Globus pallidus (tissue), 1 donor: ENCODE measurements at places on chromosomes 3 and 15.

GRCh38 chr3:15831927-15832326 is 34.1 kb upstream of the ANKRD28 start:
- no peak for DNase-seq

DNA sequence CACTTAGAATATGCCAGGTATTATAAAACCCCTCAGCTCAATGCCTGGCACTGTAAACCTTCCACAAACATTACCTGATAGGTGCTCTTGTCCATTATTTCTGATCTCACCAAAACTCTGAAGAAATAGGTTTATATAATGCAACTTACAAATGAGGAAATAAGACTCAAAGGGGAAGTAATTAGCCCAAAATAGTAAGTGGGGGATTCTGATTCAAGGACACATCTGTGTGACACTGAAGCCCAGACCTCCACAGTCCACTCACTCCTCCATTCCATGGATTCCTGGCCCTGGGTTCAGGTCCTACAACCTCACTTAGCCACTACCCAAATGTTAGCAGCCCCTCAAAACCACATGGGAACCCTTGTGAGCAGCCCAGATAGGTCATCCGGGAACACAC is 49.9 kb downstream of the TRANK1 start:
- DNase-seq, result no peak

DNA sequence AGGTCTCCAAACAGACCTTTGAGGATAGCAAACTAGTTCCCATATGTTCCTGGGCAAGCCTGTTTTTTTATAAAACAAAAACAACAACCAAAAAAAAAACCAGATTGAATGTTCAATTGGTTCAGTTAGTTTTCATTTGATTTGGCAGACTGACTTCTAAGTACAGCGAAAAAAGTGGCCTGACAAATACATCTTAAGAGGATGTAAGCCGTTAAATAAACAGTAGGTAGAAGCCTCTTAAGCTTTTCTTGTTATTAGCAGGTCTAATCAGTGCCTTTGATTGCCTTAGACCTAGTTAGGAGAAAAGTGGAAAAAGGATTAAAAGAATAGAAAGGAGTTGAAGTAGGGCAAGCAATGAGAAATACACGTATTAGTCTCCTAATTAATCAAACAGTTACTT is 13.2 kb downstream of the TSC22D2 start:
- DNase-seq, result no peak

DNA sequence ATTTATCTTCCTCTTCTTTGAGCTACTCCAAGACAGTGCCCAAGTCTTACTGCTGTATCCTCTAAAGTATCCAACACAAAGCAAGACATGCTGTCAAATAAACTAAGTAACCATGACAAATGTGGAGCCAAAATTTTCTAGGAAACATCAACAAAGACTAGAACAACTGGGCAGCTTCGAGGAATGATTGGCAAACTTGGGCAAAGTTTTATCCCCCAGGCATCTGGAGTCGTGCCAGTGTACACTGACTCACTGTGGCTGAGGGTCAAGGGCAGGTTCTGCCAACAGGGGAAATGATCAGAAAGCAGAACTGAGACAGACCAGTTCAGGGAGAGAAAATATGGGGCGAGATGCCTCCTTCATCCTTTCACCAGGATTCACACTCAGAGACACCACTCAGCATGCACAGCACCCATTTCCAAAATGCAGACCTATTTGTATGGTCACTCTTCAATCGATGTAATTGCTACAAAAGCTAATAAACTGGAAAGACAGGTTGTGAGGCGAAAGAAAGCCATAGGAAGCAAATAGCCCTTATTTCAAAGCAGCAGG is 65.8 kb downstream of the MB21D2 start:
- DNase-seq, result peak; percentile 40

DNA sequence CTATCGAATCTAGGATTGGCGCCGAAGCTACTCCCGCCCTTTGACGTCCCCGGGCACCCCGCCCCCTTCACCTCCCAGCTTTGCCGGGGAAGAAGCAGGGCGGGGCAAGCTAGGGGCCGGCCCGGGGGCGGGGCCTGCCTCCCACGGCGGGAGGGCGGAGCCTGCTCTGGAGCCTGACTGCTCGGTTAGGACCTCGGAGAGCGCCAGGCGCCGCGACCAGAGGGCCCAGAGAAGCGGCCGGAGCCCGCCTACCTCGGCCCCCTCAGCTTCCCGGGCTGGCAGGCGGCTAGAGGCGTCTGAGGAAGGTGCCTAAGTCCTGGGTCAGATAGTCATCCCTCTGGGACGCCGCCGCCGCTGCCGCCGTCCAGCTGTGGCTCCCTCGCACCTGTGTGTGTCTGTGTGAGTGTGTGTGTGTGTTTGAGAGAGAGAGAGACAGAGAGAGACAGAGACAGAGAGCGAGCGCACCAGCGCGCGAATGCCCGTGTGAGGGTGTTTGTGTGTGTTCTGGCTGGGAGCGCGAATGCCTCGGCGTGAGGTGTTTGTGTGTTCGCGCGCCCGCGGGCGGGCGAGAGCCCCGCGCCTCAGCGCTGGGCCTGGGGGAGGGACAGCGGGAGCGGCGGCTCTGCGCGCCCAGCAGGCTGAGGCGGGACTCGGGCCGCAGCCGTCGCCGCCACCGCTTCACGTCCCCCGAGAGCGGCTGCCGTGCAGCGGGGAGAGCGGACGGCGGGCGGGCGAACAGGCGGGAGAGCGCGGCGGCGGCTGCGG is at the start of gene STXBP5L:
TSS of gene STXBP5L (plus strand) at position 176 of the 765 bp plus-strand sequence. CDS start 1,374 bp downstream, outside the sequence.
- DNase-seq, result peak; percentile 57

- DNase-seq, result no peak
These were observed 18.8 kb downstream of the PPP1R2 start for GRCh38 chr3:195524171-195524896.

DNA sequence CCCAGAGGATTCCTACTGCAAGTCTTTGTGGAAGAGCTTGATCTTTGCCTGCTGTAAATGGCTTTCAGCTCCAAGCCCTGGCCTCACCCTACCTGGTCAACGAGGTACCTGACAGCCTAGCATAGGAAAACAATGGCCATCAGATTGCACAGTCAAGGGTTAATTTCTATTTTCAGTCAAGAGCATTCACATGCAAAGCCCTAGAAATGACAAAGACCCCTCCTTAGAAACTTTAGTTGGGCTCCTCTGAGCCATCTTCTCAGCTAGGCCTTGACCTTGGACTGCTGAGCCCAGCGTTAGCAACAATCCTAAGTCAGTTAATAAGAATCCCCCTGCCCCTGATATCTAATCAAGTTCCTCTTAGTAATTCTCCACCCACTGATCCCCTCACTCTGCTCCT is 18.5 kb downstream of the MESD start:
- no peak for DNase-seq
